Muscle of arm (tissue), 14 donors: ENCODE measurements at places on chromosomes 12 and 14. TPM values are rescaled to one million over a fixed set of nuclear protein-coding genes. Genes with fewer than 3 reads are reported as not detected.

DNA sequence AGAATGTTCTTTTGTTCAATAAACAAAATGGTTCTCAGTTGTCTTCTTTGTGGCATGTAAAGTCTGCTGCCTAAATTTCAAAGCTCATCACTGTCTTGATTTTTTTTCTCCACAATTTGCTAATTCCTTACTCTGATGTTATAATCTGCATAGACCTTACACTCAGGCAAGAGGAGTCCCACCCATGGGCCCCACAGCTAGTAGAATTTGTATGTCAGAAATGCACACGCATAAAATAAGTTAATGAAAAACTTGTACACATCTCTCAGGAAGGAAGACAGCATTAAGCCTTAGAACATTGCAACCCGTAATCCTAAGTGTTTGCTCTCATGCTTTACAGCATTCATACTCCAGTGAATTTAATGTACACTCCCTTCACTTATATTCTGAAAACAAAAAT lies 280.8 kb downstream of the ATXN7L3B start:
- no peak for DNase-seq

Gene PLA2G1B
- polyA plus RNA-seq = not detected

- no peak for DNase-seq
Measured at GRCh38 chr12:47316609-47317049, 236.9 kb upstream of the AMIGO2 start.

Gene WNT1
- polyA plus RNA-seq = not detected

- DNase-seq = no peak
Measured at GRCh38 chr14:58836303-58836974, 198.7 kb downstream of the DACT1 start.

DNA sequence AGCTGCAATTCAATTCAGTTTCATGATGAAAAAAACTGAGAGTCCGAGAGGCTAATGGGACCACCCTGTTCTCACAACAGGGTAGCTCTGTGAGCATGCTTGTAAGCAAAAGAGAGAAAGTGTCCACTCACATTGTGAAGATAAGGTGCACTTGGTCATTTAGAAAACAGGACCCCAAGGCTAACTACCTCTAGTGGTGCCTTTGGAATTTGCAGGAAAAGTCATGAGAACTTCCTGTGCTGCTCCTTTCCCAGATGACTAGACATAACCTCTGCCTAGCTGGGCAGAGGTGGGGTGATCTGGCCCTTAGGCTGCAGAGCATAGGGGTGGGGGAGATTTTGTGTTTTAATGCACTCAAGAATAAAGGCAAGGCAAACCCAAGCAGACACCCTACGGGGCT lies 118.9 kb downstream of the STAB2 start:
- no peak for DNase-seq

- no peak for DNase-seq
Measured at GRCh38 chr12:43277651-43278540, 274.1 kb downstream of the ADAMTS20 start.

DNA sequence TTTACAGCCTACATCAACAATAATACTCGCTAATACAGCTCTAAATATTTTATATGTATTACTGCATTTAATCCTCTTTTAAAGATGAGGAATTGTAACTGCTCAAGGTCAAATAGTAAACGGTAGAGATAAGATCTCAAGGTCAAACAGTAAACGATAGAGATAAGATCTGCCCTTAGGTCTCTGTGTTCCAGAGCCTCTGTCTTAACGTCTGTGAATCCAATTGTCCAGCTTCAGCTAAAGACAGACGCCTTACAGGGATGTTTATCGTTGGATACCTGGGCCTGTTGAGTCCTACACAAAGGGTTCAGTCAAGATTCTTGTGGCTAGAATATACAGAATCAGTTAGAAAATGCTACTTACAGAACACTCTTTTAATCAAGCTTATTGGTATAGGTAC lies 20.0 kb downstream of the PYGL start:
- no peak for DNase-seq

GRCh38 chr12:50234347-50234746 lies 49.0 kb downstream of the LIMA1 start:
- no peak for DNase-seq

- no peak for DNase-seq
Measured at GRCh38 chr14:58662759-58663158, 25.0 kb downstream of the DACT1 start.

- no peak for DNase-seq
Measured at GRCh38 chr12:118714051-118714460, 267.3 kb upstream of the SRRM4 start.

DNA sequence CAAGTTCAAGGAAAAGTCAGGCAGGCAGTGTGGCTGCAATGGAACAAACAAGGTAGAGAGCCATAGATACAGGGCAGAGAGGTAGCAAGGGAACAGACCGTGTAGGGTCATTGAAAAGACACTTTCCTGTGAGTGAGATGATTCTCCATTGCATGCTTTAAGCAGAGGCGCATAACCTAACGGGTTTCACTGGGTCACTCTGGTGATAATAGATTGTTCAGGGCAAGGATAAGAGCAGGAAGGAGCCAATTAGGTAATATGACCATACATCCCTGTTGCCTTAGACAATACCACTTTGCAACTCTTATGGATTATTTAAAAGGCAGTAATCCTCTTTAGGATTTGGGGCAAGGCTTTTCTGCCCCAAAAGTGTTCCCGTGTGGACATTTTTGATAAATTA lies 214.1 kb downstream of the PTPRO start:
- no peak for DNase-seq

DNA sequence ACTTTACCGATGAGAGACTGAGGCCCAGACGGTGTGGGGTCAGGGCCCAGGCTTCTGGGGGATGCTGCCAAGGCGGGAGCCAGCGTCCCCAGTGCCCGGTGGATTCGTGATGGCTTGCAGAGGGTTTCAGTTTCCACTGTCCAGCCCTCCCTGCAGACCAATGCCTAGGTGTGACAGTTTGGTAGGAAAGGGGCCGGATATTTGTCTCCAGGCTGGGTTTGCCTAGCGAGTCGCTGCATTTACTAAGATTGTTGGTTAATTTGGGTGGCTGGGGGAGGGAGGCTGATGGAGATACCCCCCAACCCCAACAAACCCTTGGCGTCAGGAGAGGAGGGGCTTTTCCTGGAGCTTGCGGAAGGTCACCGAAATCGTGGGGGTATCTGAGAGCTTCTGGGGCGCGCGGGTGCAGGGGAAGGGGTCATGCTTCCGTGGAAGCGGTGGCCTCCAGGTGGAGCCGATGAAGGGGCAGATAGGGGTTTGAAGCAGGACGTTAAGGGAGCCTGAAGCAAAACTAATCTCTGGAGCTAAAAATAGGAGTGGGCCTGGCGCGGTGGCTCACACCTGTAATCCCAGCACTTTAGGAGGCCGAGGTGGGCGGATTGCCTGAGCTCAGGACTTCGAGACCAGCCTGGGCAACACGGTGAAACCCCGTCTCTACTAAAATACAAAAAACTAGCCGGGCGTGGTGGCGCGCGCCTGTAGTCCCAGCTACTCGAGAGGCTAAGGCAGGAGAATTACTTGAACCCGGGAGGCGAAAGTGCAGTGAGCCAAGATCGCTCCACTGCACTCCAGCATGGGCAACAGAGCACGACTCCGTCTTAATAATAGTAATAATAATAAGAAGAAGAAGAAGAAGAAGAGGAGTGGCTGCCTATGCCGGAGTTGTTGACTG lies 1.1 kb upstream of the CDC42BPB start:
- no peak for DNase-seq

GRCh38 chr14:64767215-64767964 lies 63.2 kb downstream of the PLEKHG3 start:
- DNase-seq = no peak

GRCh38 chr14:53450871-53451270 lies 297.7 kb upstream of the DDHD1 start:
- no peak for DNase-seq

Gene MDGA2
- polyA plus RNA-seq = 0.41 TPM

GRCh38 chr12:68455691-68456345 lies 123.7 kb upstream of the MDM1 start:
- DNase-seq = no peak

DNA sequence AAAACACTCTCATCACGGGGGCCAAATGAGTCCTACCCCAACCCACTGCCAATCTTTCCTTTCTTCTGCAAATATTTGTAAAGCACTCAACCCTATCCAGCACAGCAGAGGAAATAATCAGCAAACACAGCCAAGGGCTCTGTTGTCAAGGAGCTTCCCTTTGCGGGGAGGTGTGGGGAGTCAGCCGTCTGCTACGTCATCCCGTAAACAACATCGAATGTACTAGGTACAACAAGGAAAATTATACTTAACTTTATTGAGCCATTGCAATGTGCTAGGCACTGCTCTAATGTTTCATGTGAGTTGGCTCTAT lies 22.8 kb downstream of the TMEM63C start:
- no peak for DNase-seq

Gene SLCO1B3
- 0.12 TPM for polyA plus RNA-seq

DNA sequence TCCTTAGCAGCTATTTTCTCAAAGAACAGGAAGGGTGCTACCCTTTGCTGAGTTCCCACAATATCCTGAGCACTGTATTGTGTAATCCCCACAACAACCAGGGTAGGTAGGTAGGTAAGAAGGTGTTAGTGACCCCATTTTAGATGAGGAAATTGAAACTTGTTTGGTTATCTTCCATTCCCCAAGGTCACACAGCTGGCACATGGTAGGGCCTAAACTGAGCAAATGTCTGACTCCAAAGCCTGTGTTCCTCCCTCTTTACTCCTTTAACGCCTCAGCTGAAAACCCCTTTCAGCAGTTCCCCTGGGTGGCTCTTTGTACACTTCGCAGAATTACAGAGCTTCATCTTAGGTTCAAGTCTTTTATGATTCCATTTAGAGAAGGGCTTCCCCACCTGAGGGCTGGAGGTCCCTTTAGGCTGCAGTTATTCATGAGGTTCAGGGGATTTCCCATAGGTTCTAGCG lies 26.5 kb upstream of the RIC8B start:
- DNase-seq = no peak

DNA sequence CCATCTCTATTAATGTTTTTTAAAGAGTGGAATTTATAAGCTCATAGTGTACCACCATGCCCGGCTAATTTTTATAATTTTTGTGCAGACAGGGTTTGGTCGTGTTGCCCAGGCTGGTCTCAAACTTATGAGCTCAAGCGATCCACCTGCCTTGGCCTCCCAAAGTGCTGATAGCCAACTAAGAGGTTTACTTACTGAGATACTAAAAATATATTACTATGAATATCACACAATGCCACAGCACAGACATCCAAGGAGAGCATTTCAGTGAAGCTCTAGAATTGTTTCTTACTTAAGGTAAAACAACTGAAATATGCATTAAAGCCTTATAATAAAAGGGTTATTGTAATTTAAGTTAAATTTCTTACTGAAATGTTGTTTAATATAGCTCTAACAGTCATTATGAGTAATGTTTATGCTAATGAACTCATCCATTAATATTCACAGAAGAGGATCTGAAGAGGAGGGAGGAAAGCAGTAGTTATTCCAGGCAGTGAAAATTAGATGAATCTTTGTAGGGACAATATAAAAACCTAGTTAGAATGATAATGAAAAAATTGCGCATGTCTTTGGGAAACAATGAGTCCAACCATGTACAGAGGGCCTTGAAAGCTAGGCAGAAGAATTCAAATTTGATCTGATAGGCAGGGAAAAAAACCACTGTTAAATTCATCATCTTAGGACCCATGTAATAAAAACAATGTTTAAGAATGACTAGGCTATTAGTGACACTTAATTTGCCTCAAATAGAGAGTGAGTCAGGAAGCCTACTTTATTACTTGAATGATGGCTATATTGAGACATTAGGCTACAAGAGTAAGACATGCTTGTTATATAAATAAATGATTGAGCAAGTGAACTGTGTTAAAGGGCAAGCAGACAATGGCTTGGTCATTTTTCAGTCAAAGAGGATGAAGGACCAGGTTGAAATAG lies 99.2 kb downstream of the SLC41A2 start:
- DNase-seq = no peak

GRCh38 chr14:64478634-64479250 lies 13.4 kb downstream of the AKAP5 start:
- DNase-seq = no peak

GRCh38 chr14:21104448-21105060 lies 3.7 kb downstream of the TMEM253 start:
- DNase-seq = peak; percentile 78

DNA sequence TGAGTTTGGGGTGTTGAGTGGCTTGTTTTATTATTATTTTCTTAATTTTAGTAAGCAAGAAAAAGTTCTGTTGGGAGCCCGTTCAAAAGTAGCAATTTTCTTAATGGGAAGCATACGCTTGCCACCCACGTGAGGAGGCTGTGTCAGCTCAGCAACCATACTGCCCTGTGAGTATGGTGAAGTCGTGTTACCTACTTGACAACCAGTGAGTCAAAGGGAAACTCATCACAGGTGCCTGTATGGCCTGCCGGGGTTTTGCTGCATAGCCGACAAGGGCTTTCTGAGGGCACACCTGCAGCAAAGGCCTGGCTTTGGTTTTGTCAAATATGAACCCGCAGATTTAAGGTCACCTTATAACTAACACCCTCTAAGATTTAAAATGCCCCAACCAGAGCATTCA lies 31.1 kb downstream of the PITPNM2 start:
- DNase-seq = no peak

DNA sequence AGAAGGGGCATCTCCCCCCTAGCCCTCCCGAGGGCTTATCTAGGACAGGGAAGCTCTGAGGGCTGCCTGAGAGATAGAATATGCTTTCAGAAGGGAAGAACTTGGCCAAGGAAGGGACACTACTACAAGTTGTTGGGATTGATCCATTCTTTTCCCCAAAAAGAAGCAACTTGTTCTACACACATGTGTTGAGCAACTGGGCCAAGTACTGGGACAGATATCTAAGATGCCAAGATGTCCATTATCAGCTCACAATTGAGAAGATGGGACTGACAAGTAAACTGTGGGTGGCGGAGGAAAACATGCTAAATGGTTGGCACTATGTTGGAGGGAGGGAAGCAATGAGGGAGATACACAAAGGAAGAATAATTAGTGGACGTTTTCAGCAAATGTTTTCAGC lies 30.9 kb downstream of the PLEKHG7 start:
- DNase-seq = no peak

DNA sequence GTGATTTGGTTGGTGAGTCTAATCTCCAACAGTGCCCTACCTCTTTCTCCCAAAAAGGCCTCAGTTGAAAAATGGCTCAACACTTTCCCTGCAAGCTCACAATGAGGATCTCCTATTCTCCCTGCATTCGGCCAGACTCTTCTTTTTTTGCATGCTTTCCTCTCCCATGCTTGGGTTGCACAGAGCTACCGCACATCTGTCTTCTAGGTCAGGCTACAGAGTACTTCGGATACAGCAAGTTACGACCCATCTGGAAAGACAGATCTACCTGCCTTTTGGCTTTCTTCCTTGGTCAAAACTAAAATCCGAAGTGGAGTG lies 305 bp upstream of the SLC16A7 start:
- no peak for DNase-seq

Gene AQP6
- 0.14 TPM for polyA plus RNA-seq
